ENCODE measurements at places on chromosomes 3 and 15. TPM values are rescaled to one million over a fixed set of nuclear protein-coding genes. Genes with fewer than 3 reads are reported as not detected.

- DNase-seq = no peak
These were observed 60.3 kb upstream of the FNDC3B start for GRCh38 chr3:171979081-171979480.

DNA sequence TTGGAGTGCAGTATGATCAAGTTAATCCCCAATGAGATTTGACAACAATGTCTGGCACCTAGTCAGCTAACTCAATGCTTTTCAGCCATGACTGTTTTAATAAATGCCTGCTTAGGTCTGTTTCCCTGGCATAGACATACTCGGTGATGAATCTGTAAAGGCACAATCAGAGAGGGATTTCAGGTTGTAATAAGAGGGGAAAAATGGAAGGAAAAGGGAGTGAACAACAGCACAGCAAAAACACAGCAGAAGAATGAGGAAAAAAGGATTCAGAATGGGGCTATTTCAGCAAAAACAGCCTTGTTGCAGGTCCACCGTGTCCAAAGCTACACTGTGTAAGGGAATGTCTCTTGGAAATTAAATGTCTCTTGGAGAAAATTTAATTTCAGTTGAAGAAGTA lies 19.3 kb upstream of the CHD2 start:
- DNase-seq = no peak

Gene ATR
- 35.6 TPM for total RNA-seq

DNA sequence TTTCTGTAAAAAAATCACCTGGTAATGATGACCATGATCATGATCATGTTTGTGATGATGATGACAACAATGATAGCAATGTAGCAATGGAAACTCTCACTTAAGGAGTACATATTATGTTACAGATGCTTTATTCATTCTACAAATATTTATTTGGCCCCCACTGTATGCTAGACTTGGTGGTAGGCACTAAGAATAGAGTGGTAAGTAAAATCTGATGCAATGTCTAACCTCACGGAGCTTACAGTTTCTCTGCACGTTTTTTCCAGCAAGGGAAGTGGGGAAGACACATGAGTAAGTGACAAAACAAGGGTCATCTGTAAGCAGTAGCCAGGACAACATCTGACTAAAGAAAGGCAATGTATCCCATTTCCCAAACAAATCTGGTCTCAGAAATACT lies 199.4 kb upstream of the MRPL3 start:
- no peak for DNase-seq

Gene VEPH1
- 4.7 TPM for total RNA-seq

DNA sequence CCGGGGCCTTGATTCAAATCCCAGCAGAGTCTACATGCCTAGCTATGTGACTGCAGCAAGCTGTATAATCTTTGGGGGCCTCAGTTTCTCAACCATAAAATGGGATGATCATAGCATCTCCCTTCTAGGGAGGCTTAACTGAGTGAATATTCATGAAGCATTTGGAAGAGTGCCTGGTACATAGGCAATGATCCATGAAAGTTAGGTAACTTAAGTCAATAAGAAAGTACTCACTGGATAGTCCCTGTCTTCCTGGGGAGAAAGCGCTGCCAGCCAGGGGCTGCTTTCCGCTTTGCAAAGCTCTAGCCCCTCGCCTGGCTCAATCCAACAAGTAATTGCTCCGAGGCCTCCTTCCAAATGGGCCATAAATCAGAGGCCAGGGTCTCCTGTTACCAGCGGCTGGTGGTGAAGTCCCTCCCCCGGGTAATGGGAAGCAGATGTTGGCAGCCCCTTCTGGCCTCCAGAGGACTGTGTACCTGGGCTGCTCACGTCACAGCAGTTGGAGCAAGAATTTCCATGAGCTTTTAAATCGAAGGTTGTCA lies 521.9 kb upstream of the PROK2 start:
- DNase-seq = peak; percentile 78

Gene PP2D1
- not detected for total RNA-seq

Gene GOLGA6L7
- not detected for total RNA-seq

All from hepatocyte (in vitro differentiated cells).